EL (cell line): ENCODE measurements at places on chromosomes 3 and 15.

DNA sequence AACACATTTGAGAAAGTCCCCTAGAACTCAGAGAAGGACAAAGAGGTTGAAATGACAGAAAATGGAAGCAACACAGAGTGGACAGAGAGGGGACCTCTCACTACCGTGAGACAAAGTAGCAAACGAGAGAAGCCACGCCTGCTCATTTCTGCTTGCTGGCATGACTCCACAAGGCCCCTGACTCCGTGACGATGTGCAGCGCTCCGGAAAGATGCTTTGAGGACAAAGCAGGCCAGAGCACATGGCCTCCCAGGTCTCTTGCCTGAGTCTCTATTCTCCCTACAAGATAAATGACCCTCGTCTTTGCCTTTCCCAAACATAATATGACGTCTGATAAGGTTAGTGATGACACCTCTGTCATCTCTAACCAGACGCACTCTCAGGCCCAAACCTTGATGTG, 63.8 kb upstream of the CTSH start:
- DNase-seq = no peak

DNA sequence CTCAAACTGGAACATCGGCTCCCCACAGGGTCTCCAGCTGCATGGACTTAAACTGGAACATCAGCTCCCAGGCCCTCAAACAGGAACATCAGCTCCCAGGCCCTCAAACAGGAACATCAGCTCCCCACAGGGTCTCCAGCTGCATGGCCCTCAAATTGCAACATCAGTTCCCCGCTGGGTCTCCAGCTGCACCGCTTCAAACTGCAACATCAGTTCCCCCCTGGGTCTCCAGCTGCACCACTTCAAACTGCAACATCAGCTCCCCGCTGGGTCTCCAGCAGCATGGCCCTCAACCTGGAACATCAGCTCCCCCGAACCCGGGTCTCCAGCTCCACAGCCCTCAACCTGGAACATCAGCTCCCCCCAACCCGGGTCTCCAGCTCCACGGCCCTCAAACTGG, 82.0 kb downstream of the TFRC start:
- no peak for DNase-seq

GRCh38 chr3:21898316-21898715, 147.3 kb upstream of the ZNF385D start:
- no peak for DNase-seq

DNA sequence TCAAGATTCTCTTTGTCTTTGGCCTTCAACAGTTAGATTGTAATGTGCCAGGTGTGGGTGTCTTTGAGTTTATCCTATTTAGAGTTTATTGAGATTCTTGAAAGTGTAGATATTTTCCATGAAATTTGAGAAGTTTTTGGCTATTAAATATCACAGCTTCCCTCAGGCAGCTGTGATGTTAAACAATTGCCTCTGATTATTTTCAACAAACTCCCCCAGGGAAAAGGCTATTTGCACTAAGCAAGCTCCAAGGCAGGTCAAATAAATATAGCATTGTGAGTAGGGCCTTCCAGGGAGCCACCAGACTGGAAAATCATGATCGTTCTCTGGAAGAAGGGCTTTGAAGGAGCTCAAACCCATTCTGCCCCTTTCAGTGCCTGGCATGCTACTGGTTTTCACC, 107.0 kb downstream of the EEFSEC start:
- DNase-seq = no peak

- no peak for DNase-seq
Observed at GRCh38 chr3:158493931-158494330, 77.1 kb upstream of the MLF1 start.
